CD4-positive, alpha-beta T cell treated with Interleukin-6 for 4 hours (primary cell): ENCODE measurements at places on chromosomes 2 and 18.

DNA sequence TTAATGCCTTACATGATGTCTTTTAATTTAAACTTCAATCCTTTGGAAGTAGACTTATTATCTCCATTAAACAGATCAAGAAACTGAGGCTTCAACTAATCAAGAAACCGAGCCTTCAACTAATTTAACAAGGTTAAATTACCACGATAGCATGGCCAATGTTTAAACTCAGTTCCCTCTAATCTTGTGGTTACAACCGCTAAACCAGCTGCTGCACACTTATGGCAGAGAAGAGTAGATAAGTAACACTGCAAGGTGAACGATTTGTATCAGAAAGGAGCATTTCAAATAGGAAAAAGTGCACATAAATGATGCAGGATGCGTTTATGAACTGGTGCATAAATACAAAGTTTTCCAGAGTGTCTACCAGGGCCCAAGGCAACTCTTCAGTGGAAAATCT, 144.6 kb upstream of the CAVIN2 start:
- no peak for DNase-seq

DNA sequence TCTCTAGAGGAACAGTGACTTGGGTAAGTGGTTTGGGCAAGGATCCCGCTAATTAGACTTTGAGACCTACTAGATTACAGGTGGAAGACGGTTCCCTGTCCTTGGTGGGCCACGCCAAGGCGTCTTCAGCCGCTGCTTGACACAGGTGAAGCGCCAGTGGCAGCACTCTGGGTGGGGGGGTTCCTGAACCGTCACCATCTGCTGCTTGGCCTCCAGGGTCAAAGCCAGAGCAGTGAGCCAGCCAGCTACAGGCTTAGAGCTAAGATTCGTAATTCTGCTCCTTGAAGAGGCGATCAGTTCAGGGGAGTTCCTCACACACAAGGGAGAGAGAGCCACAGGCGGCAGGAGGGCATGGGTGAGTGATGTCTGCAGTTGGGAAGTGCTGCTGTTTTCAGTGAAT, 39.4 kb upstream of the RBM44 start:
- no peak for DNase-seq

DNA sequence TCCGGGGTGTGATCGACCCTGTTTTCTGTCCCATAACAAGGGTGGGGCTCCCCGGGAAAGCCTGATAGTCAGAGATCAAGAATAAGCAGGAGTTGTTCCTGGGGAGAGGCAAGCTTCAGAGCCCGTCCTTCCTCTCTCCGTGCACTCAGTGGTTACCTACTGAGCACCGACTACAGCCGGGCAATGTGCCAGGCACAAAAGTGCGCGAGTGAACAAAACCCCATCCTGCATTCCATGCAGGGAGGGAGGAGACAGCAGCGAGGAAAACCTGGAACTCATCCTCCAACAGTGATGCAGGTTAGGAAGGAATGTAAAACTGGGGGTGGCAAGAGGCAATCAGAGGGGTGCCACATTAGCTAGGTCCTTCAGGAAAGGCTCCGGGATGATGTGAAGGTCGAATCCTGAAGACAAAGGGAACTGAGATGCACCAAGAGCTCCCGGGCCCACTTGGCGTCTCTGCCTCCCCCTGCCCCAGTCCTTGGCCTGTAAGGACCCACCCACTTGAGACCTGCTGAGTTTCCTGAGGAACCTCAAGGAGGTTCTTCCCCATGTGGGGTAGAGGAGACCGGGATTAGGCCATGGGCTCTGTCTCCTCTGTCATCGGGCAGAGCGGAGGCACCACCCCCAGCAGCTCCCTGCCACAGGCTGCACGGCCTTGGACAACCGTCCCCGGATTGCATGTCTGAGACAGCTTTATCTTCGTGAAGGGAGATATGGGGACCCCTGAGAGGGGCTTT, 198.2 kb downstream of the NDUFA10 start:
- DNase-seq, result no peak

DNA sequence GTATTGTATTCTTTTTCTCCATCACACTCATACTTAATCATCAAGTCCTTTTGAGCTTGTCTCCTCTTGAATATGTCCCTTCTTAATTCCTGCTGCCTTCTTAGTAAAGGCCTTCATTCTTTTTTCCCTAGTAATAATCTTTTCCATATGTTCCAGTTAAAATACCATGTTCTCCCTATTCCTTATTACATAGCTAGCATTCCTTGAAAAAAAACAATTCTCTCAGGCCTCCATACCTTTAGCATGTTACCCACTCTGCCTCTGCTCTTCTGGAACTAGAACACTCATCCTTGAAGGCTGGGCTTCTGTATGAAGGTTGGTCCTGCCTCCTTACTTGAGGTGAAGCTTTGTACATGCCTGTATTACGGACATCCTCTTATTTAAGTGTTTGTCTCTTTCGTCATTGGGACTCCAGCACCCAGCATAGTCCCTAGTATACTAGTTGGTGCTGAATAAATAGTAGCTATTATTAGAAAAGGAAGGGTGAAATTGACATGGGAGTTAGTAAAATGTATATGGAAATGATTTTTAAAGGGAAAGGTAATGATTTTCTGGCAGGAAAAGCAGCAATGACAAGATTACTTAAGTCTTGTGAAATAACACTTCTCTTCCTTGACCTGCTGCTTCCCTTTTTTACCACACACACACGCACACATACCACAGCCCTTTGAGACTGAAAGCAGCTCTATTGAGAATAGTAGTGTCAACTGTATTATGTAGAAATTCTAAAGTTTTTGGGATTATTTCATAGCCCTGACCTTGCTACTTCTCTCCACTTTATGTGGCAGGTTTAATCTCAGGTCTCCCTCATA, 45.6 kb downstream of the REL start:
- no peak for DNase-seq

DNA sequence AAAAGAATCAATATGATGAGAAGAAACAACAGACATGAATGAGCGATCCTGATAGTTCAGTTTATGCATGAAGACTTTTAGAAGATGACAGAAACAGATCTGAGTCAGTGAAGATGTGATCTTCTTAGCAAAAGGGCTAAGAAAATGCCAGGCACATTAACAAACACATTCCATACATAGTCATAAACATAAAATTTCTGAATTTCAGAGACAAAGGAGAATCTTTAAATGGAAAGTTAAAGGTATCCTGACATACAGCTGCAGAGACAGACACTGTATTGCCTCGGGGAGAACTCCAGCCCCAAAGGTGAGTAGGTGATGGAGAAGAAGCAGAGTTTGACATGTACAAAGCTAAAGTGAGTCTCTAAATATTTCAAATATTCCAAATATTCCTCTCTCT, 40.6 kb upstream of the FN1 start:
- no peak for DNase-seq

GRCh38 chr2:3689998-3690748, 13.2 kb upstream of the DCDC2C start:
- no peak for DNase-seq

GRCh38 chr2:16288371-16289112, 348.2 kb downstream of the MYCN start:
- DNase-seq, result no peak

GRCh38 chr2:197085665-197086064, 159.2 kb upstream of the PGAP1 start:
- DNase-seq, result no peak

GRCh38 chr2:38218591-38218991, 142.6 kb upstream of the CYP1B1 start:
- DNase-seq, result no peak

DNA sequence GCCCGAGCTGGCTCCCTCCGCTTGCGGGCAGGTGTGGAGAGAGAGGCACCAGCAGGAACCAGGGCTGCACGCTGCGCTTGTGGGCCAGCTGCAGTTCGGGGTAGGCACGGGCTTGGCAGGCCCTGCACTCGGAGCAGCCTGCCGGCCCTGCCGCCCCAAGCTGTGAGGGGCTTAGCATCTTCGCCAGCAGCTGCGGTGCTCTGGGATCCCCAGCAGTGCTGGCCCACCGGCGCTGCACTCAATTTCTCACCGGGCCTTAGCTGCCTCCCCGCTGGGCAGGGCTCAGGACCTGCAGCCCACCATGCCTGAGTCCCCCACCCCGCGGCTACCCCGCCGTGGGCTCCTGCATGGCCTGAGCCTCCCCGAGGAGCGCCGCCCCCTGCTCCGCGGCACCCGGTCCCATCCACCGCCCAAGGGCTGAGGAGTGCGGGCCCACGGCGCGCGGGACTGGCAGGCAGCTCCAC, 434.4 kb upstream of the RGPD4 start:
- no peak for DNase-seq

DNA sequence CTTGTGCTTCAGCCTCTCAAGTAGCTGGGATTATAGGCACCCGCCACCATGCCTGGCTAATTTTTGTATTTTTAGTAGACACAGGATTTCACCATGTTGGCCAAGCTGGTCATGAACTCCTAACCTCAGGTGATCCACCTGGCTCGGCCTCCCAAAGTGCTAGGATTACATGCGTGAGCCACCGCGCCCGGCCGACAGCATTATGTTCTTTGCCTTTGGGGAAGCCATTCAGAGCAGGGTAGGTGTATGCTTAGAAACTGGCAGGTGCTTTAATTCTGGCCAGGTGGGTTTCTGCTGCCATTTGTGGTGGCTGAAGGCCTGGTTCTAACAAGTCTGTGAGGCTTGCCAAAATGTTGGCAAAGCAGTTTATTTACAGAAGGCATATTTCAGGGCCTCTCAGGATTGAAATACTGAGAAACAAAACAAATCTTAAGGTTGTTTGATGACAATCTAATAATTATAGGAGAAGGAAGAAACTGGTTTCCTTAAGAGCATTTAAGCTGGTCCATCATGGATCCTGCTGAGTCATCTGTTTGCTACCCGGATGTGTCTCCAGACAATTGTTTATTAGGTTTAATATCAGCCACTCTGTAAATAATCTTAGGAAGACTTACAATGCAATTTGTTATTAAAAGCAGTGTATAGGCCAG, 16.0 kb downstream of the SLC20A1 start:
- DNase-seq, result no peak

GRCh38 chr2:182426082-182426917, 536 bp downstream of the PDE1A start:
- DNase-seq, result no peak

DNA sequence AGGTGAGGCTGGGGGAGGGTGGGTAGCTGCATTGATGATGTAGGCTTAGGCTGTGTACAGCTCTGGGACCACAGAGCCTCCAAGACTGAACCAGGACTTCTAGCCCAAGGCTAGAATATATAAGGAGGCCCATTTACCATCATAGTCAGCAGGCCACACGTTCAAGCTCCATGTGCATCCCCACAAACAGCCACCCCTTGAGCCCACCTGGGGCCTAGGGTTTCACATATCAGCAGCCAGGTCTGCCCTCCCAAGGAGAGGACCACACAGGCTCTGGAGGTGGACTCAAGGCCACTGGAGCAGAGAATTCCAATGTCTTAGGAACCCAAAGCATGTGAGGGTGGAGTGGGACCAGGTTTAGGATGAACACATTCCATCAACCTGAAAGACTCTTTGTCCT, 230.5 kb downstream of the TTC32 start:
- no peak for DNase-seq

DNA sequence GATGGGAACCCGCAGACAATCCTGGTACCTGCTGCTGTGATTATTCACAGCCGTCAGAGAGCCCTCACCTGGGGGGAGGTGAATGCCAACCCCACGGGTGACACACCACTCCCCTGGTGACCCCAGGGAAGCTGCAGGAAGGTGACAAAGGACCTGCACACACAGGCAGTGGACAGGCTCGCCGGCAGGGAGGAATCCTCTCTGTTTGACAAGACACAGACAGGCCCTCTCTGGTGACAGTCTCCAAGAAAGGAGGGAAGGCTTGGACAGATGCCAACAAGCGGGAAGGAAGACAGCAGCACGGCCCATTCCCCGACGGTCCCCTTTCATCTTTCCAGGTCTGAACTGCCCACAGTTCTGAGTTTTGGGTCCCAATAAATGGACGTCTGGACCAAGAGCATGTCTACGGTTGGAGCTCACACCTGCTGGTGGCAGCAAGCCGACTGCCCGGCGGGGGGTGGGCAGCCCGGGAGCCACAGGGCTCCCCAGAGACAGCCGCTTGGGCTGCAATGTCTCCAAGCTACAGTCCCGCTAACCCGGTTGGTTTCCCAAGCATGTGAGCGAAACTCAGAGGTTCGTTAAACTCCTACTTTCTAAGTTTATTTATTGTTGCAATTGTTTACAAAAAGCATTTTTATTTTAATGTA, 31.8 kb downstream of the HDAC4 start:
- DNase-seq, result no peak

DNA sequence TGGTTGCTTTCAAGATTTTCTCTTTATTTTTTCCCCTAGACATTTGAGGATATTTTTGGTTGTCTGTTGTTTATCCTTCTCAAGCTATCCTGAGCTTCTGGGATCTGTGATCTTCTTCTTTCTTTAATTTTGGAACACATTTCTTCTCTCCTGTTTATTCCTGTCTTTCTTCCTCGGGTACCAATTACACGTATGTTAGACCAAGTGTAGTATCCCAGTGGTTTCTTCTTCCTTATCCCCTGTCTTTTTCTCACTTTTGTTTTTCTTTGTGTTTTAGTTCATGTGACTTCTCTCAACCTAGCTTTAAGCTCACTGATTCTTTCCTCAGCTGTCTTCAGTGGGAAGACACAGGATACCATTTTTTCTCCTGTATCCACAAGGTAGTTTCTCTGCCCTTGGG, 120.0 kb downstream of the GALR1 start:
- no peak for DNase-seq

GRCh38 chr18:22296304-22296703, 121.4 kb downstream of the CTAGE1 start:
- DNase-seq, result no peak

GRCh38 chr2:120422465-120423160, 76.7 kb downstream of the INHBB start:
- DNase-seq, result no peak

- DNase-seq, result no peak
These were observed 105.1 kb upstream of the SIX2 start for GRCh38 chr2:45114221-45114955.

DNA sequence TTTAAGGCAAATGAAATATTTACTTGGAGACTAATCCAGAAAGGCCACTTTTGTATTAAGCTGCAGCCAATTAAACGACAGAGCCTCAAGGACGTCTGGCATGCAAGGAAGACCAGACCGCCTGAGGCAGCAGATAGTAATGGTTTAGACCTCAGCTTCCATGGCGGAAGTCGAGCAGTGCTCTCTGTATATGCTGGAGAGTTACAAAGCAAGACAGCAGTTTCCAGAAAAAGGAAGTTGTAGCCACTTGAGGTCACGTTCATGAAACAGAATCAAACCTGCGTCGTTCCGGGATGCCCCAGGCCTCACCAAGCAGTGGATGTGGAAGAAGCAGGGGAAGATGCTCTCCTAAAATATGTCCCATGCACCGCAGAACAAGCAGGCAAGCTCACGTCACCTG, 142.0 kb downstream of the PTGR3 start:
- DNase-seq, result no peak

DNA sequence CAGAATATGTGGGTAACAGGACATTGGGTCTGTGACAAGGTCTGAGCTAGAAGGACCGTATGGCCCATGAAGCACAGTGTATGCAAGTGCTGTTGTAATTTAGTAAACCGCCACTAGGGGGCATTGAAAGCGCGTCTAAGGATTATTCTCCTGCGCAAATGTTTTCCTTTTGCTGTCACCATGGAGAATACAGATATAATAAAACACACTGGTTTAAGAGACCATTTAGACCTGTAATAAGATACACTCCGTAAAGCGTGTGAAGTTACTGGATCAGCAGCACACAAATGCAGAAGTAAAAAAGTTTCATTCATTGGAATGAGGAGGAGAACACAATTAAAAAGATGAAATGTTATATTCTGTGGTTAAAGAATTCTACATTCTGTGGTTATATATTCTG, 272.4 kb downstream of the AGAP1 start:
- DNase-seq, result peak; percentile 45

GRCh38 chr2:142100139-142100873, 30.5 kb downstream of the LRP1B start:
- DNase-seq, result no peak

- no peak for DNase-seq
These were observed 201.2 kb downstream of the NBAS start for GRCh38 chr2:15359716-15360531.

- DNase-seq, result no peak
These were observed 44.3 kb downstream of the CALCRL start for GRCh38 chr2:187403568-187404260.
